Stimulated activated CD8-positive, alpha-beta memory T cell treated with anti-CD3 and anti-CD28 coated beads, Interleukin-15, amount 100 ng/mL, for 48 hours (primary cell): ENCODE measurements at places on chromosomes 5 and 9.

DNA sequence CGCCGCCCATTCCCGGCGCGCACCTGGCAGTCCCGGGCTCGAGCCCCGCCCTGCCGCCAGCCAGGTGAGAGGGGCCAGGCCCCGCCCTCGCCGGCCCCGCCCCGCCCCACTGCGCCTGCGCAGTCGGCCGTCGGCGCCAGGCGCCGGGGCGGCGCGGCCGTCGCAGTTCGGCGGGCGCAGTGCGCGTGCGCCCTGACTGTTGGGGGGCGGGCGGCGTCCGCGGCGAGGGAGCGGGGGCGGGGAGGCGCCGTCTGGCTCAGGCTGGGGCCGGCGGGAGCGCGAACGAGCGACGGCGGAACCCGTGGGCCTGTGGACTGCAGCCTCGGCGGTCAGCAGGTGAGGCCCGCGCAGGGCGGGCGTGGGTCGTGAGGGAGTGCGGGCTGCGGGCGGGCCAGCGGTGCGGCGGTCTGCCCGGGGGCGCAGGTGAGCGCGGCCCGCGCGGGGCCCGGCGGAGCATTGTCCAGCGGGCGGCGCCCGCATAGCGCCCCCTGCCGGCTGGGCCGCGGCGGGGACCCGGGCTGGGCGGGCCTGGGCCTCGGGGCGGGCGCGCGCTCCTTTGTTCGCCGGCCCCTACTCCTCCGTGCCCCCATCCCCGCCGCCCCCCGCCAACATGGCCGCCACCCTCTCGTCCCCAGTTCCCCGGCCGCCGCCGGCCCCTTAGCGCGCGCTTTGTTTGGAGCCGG lies at the start of gene SPIN1:
Gene SPIN1 (plus strand): TSS at position 242 of the 683 bp plus-strand sequence. CDS start 38,096 bp downstream, outside the sequence.
- DNase-seq: peak; percentile 77

- DNase-seq: no peak
These were observed 27.6 kb upstream of the CCDC112 start for GRCh38 chr5:115324021-115324420.

- no peak for DNase-seq
These were observed 80.2 kb upstream of the MIER3 start for GRCh38 chr5:57032151-57032551.

- no peak for DNase-seq
These were observed 159.3 kb upstream of the TLX3 start for GRCh38 chr5:171149772-171150171.

DNA sequence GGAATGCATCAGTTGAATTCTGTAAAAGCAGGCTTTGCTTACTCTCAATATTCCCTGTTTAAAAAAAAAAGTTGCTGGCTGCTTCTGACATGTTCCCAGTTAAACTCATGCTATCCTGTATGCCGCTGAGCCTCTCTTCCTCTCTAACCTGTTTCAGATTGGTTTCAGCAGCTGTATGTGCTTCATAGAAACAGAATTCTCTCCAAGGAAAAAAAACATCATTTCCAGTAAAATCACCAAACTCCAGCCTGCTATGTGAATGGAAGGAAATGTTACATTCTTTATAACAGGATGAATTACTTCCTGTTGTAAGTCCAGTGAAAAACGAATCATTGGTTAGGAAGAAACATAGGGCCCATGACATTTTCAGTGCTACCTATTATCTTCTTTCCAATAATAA lies 25.7 kb upstream of the KCNV2 start:
- DNase-seq: no peak

DNA sequence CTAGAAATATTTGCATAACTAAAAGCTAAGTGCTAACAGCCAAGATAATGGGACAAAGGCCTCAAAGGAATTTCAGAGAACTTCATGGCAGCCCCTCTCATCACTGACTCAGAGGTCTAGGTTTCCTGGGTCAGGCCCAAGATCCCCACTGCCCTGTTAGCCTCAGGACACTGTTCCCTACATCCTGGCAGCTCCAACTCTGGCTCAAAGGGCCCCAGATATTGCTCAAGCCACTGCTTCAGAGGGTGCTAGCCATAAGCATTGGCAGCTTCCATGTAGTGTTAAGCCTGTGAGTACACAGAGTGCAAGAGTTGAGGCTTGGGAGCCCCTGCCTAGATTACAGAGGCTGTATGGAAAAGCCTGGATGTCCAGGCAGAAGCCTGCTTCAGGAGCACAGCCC lies 998.1 kb downstream of the TLE1 start:
- no peak for DNase-seq

DNA sequence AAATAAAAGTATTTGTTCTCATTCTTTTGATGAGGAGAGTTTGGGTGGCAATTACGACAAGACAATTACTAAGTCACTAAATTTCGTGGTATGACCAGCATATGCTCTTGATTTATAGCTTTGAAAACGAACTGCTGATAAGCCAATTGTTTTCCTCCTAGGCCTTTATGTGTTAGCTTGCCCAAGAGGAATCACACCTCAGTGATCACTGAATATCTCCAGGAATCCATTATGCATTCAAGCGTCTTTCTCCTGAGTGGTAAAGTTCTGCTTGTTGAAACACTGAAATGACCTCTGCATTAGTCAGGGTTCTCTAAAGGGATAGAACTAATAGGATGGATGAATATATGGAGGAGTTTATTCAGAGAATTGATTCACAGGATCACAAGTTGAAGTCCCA lies 677.7 kb upstream of the MEF2C start:
- no peak for DNase-seq

GRCh38 chr5:168012006-168012405 lies 279.4 kb upstream of the WWC1 start:
- no peak for DNase-seq

- DNase-seq: no peak
These were observed 245.8 kb downstream of the MTRR start for GRCh38 chr5:8114597-8115266.

GRCh38 chr9:121979736-121980135 lies 113.4 kb downstream of the TTLL11 start:
- no peak for DNase-seq

DNA sequence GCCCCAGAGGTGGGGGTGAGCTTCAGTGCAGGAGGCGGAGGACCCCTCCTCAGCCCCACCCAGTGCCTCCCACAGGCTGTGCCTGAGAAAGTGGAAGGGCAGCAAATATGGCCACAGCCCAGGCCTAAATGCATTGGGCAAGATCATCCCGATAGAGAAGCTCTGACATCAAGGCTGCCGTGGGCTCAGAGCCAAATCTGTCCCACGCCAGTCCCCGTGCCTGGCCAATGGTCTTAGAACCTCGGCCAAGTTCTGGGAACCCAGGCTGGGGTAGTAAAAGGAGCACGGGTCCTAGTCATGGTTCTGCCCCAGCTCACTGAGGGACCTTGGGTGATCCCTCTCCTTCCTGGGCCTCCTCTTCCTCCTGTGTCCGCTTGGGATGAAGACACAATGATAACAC lies 27.7 kb upstream of the TNIP1 start:
- DNase-seq: no peak

DNA sequence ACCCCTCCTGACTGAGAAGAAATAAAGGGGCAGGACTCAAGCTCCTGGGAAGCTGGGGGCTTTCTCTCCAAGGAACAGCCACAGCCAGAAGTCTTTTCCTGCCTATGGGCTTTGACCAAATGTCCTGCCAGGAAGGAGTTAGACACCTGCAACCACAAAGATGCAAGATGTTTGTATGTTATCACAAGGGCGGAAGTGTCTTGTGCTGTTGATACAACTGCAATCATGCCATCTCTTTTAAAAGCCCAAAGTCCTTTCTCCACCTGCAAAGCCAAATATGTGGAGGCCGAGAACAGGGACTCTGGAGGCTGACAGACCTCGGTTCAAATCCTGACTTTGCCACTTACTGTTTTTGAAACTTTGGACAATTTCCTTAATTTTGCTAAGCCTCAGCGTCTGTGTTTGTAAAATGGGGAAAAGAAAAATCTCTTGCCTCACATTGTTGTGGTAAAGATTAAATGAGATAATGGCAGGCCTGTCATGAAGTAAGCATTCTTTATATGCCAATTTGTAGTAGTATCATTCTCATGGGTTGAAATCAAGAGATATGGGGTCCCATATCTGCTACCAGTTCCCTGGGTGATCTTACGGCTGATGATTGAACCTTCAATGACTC lies 17.0 kb downstream of the HRH2 start:
- no peak for DNase-seq

DNA sequence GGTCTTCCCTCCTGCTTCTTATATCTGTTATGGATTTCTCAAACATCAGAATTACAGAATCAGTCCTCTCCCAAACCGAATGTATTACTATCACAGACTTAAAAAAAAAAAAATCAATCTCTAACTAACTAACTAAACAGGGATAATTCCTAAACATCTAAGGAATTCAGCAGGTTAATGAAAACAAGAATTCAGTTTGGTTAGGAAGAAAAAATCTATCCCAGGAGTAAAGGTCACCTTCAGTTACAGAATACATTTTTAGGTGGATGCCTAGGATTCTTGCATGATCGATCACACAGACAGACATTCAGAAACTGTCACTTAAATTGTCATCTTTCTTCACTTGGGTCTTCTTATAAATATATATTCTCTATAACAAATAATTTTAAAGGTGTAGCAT lies 11.5 kb downstream of the PTAR1 start:
- no peak for DNase-seq

DNA sequence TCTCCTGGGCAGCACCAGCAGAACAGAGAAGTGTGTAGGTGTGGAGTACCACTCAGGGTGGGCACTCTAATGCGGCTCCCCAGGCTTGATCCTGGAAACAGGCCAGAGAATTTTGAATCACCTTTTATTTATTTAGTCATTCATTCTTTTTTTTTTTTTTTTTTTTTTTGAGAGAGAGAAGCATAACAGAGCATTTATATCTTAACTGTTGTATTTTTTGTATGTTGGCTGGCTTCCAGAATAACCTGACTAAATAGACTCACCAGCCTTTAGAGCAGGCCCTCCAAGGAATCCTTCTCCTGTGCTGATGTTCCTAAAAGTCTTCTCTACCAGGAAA lies 153.4 kb downstream of the PIK3R1 start:
- no peak for DNase-seq

GRCh38 chr5:179906294-179906794 lies 1.4 kb downstream of the TBC1D9B start:
- no peak for DNase-seq

- no peak for DNase-seq
These were observed 484.5 kb downstream of the NR2F1-AS1 start for GRCh38 chr5:93096561-93096960.

- no peak for DNase-seq
These were observed 1409.7 kb upstream of the CDH18 start for GRCh38 chr5:21397693-21398092.

DNA sequence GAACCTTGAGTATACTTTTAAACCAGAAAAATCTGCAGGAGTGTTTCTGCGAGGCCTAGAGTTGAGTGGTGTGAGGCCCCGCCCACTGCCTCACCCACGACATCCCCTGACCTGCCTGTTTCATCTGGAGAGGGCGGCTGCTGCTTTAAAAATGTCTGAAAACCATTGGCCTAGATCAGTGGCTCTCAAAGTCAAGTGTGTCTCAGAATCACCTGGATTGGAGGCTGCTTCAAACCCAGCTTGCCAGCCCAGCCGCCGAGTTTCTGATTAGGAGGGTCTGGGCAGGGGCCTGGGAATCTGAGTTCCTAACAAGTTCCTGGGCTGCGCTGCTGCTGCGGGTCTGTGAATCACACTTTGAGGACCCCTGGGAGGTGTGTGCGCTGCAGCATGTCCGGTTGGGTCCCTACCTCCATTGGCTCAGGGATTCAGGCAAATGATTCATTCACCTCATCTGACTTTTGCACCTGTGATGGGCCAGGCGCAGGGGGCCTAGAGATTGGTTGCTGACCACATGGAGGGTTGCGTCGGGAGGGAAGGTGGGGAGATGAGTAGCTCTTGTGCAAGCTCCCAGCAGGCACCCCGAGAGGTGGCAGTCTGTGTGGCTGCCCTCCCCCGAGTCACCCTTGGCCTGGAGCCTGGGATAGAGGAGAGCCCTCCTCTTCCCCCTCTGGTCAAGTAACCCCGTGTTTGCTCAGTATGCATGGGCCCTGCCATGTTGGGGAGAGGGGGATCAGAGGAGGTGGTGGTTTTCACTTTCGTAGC lies 27.6 kb upstream of the HMCN2 start:
- DNase-seq: no peak

DNA sequence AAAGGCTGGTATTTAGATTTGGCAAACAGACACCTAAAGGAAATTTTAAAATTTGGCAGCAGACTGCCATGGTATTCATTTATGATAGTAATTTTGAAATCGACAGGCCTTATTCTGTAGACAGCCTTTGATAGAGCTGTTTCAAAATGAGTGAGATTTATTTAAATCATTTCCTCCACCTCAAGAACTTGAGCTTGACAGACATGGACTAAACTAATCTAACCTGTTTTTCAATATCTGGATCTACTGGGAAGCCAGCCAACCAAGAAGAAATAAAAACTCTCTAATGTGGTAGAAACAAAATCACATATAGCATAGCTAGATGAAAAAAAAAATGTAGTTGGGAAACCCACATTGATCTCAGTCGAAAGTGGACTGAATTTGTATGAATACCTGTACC lies 56.9 kb upstream of the RASA1 start:
- no peak for DNase-seq

DNA sequence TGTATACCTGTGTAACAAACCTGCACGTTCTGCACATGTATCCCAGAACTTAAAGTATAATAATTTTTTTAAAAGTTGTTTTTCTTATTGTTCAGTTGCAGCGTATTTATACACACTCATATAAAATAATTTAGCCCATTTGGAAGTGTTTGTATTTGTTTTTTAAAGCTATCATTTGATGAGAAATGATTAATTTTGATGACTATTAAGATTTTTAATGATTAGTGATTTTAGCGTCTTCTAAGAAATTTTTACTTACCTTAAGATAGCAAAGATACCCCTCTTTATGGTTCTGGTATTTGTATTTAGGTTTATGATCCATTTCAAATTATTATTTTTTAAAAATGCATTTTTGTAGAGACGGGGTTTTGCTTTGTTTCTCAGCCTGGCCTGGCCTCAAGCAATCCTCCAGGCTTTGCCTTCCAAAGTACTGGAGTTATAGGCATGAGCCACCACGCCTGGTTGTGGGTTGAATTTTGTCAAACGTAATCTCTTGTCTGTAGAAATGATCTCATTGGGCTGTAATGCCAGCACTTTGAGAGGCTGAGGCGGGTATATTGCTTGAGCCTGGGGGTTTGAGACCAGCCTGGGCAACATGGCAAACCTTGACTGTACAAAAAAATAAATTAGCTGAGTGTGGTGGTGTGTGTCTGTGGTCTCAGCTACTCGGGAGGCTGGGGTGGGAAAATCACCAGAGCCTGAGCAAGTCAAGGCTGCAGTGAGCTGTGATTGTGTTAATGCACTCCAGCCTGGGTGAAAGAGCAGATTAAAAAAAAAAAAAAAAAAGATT lies 26.9 kb downstream of the CSNK1G3 start:
- no peak for DNase-seq

- DNase-seq: no peak
These were observed 68.5 kb upstream of the HSPB3 start for GRCh38 chr5:54387031-54387430.

GRCh38 chr5:37519304-37519703 lies 140.2 kb downstream of the WDR70 start:
- no peak for DNase-seq
